Fibroblast of pulmonary artery (primary cell): ENCODE measurements at places on chromosomes 1 and 21.

DNA sequence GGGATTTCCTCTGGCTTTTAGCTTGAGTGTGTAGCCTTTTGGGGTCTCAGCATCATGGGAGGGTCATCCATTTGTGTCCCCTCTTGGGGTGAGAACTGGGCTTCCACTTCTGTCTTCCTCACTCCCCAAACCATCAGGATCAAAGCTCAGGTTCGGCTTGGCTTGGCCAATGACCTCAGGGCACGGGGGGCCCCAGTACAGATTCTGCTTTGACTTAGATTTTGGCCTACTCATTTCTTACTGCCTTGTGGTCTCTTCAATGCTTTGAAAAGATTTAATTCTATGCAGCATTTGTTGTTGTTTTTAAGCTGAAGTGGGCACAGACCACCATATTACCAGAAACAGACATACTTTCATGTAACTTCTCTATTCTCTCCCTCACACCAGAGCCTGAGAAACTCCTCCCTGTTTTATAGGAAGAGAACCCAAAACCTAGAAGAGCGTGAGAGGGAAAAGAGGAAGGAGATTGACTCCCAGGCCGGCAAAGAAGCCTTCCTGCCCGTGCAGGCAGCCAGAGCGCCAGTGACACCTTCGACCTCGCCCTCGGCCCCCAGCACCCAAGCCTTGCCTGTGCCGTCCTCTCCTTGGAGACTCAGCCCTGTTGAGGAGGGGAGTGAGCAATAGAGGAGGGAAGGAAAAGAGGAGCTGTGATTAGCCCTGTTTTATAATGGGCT, 1.9 kb upstream of the S100A3 start:
- DNase-seq = no peak

GRCh38 chr21:28216976-28217523, 775.6 kb downstream of the LTN1 start:
- DNase-seq = no peak

- no peak for DNase-seq
Measured at GRCh38 chr1:89472253-89472652, 52.4 kb upstream of the LRRC8B start.

- no peak for DNase-seq
Measured at GRCh38 chr1:239237912-239238311, 148.5 kb upstream of the CHRM3 start.

DNA sequence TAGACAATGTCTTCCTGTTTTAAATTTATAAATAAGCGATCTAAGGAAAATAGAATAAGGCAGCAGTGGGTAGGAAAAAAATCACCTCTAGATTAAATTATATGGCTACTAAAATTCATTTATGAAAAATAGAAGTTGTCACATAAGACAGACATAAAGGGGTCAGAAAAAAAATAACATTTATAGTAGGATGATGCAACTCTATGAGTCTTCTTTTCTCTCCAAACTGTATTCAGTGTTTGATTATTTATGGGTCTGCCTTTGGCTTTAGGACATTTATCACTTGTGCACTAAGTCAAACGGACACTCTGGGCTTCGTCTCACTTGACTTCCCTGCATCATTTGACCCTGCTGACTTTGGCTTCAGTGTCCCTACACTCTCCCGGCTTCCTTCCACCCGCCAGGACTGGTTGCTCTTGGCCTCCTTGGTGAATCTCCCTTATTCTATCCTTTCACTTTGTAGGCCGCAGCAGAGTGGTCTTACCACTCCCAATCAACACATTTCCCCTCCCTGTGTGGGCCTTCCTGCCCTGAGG, 47.0 kb upstream of the DESI2 start:
- DNase-seq = no peak

- DNase-seq = peak; percentile 21
Measured at GRCh38 chr1:183568176-183569021, 21.9 kb downstream of the NCF2 start.

DNA sequence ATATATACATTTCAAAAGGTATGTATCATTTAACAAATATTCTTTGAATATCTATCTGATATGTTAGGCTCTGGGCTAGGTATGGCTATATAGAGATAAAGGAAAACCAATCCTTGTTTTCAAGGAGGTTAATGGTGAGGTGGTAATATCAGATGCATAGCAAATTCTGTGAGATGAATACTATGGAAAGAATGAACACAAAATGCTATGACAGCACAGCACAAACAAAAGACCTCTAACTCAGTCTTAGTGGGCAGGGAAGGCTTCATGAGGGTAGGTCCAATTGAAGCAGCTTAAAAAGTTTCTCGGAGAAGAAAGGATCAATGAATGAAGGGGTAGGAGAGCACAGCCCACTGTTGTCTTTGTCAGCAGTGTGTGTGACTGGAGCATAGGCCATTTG, 27.2 kb downstream of the FASLG start:
- no peak for DNase-seq

- DNase-seq = no peak
Measured at GRCh38 chr1:161195171-161195570, 3.7 kb downstream of the ADAMTS4 start.

GRCh38 chr1:74937176-74937575, 197.0 kb upstream of the LHX8 start:
- DNase-seq = no peak

- peak; percentile 23 for DNase-seq
Measured at GRCh38 chr1:66439031-66439740, 94.8 kb upstream of the SGIP1 start.

- DNase-seq = peak; percentile 20
Measured at GRCh38 chr1:178311164-178311563, 185.6 kb downstream of the CLEC20A start.

DNA sequence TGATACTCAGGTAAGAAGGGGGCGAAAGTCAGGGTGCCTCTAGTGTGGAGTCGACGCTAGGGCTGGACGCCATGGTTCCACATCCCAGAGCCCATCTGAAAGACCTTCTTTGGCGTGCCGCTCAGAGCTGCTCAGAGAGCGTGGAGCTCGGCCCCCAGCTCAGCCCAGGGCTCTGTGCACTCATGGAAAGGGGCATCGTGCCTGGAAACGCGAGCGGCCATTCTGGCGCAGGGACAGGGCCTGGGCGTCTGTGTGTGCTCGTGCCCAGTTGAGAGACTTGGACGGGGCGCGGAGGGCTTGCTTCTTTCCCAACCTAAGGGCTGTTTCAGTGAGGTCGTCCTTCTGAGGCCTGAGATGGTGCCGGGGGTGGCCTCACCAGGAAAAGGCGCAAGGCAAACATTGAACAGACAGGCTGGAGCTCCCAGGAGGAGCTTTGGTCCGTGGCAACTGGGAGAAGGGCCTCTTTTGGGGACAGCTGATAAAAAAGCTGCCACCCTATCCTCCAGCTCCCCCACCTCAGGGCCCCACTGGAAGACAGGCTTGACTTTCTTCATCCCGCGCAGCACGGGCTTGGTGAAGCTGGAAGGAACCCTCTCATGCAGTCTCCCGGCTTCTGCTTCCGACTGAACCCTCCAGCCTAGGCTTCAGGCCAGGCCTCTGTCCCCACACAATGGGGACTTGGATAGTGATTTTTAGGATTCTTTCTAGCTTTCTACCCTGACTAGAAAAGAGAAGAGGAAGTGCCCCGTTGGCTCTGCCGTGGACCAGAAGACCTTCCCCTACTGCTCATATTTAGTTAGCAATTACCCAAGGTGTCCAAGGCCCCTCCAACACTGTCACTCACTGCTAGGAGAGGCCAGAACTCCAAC, 77.1 kb downstream of the CD58 start:
- DNase-seq = no peak

- no peak for DNase-seq
Measured at GRCh38 chr1:94527447-94528031, 14.0 kb downstream of the F3 start.

DNA sequence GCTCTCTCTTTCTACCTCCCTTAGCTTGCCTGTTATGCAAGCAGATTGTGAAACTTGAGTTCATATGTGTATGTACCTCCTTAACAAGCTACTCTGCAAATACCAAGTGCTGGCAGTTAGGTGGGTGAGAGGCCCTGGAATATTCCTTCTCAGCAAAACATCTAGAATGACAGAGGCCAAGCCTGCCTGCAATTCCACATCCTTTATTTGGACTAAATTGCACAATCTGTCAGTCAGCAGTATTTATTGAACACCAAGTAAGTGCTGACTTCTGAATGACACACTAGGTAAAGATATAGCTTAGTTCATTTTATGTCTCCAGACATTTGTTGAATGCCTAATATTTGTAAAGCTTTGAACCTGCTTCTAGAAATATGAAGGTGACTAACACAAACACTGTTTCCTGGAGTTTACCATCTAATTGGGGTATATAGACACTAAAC, 87.5 kb downstream of the RGL1 start:
- peak; percentile 56 for DNase-seq

GRCh38 chr1:206797534-206798383, 25.5 kb upstream of the IL10 start:
- peak; percentile 19 for DNase-seq

- no peak for DNase-seq
Measured at GRCh38 chr1:47813970-47814369, 183.2 kb downstream of the TRABD2B start.

- no peak for DNase-seq
Measured at GRCh38 chr1:153833171-153833570, 58.0 kb downstream of the SLC27A3 start.

- DNase-seq = no peak
Measured at GRCh38 chr21:34039678-34040382, 33.5 kb upstream of the MRPS6 start.

DNA sequence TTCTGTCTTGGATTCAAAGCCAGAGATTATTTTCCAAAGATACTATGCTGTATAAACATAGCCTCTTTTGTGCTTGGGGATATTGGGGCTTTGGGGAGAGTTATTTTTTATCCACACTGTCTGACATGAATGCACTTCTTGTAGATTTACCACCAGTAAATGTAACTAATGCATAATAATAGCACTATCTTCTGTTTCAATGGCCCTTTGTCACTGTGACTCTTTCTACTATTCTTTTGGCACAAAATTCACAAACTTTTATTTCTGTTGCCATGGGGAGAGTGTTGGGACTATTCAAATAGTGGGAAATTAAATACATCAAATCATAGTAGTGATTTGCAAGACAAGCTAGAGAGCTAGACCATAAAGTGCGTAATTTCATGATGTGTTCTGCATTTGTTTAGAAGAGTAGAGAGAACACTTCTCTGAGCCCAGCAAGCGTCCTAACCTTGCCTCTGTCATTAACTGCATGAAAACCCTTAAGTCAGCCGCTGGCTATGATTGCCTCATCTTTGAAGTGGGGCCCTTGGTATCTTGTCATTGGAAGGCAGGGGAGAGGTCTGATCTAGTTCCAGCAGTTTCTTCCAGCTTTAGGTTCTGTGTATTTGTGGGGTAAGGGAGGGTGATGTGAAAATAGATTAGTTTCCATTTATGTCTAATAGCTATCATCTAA, 154.4 kb downstream of the HHAT start:
- no peak for DNase-seq

DNA sequence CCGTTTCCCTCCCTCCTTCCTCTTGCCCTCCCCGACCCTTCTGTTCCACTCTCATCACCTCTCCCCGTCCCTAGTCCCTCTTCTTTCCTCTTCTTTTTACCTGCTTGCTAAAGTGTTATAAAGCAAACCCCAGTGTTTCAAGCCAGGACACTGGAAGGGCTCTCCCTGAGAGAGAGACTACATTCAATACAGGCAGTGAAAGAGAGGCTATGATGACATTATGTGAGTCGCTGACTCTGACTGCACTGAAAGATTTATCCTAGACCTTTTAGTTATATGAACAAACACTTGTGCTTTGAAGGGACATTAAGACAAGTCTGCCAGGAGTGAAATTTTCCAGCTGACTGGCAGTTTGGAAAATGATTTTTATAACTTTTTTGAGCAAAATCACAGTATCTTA, 155.7 kb downstream of the S1PR1 start:
- no peak for DNase-seq

DNA sequence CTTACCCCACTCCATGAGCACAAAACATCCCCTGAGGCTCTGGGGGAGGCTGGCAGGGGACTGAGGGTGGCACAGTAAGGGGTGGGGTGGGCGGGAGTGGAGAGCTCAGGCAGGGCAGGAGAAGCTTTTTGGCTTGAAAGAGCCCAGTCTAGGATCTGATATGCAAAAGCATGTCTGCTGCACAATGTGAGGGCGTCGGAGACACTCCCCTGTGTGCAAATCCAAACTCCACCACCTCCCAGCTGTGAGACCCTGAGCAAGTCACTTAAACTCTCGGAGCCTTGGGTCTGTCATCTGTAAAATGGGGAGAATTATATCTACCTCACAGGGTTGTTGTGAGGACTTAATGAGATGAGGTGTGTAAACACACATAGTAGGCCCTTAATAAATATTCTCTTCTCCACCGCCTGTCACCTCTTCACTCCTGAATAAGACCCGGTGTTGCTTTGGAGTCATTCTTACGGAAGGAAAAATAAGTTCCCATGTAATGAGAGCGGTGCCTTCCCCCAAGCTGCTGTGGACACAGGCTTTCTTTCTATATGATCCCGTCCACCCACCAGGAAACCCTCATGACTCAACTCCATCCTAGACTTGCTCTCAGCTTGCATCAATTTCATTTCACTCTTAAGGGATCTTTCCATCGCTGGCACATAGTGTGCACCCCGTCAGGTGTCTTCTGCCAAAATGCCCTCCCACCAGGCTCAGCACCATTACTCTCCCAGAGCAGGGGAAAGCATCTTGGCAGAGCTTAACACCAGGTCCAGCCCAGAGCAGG, 12.5 kb downstream of the KCNN3 start:
- DNase-seq = no peak

DNA sequence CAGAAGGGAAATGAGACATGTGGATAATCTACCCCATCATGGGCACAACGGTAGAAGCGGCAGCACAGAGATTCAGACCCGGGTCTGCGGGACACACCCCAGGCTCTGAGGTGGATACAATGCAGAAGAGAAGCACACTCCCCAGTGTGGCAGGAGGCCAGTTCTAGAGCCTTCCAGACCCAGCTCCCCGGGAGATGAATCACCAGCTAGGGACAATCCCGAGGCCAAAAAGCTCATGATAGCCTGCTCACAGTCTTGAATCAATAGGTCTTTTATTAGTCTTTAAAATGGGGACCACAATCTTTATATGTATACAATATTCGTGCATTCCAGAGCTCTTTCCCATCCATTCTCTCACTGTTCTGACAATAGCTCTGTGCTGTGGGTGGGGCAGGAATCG, 57.3 kb upstream of the DIRAS3 start:
- peak; percentile 57 for DNase-seq

- no peak for DNase-seq
Measured at GRCh38 chr1:28966617-28967016, 52.2 kb downstream of the EPB41 start.

GRCh38 chr1:118317842-118318614, 133.0 kb upstream of the SPAG17 start:
- DNase-seq = no peak

- no peak for DNase-seq
Measured at GRCh38 chr21:45029948-45030681, 44.3 kb upstream of the ADARB1 start.

DNA sequence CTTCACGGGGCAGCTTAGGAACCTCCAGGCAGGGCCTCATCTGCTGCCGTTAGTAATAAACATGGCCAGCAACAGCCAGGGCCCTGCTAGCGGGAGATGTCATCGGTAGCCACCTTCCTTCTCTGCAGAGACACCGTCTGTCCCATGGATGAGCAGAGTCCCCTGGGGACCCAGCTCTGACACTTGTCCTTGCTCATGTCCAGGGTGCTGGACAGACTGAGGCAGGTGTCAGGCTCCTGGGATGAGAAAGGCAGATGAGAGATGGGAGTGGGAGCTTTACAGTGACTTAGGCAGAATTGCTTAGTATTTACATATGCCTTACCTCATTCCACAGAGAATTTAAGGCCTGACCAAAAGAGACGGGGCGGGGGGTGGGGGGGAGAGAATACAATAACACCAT, 25.0 kb downstream of the CAPN2 start:
- DNase-seq = no peak
